ENCODE measurements at places on chromosomes 4 and X.

- no peak for DNase-seq
These were observed 207.4 kb downstream of the TMA16 start for GRCh38 chr4:163701916-163702315.

DNA sequence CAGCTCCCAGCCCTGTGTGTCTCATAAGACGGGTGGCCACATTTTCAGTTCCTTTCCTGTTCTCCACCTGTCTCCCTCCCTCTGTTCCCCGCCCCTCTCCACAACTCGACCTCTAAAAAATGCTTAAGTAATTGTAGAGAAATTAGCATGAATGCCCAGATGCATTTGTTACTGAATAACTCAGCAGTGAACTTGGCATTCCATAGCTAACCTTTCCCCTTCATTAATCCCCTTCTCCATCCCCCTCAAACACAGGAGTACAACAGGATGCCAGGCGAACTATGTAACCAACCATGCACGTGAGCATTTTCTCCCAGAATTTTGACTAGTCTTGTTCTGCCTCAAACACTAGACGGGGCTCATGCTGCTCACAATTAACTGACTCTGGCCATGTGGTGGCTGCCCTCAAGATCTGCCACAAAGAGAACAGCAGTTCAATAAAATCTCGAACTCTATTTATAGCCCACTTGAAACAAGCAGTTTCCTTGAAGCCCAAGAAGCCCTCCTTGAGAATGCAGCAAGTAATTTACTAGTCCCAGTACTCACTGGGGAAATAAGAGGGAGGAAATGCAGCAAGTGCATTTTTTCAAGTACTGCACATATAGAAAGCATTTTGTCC lies 351.2 kb downstream of the ARHGAP24 start:
- DNase-seq, result no peak

DNA sequence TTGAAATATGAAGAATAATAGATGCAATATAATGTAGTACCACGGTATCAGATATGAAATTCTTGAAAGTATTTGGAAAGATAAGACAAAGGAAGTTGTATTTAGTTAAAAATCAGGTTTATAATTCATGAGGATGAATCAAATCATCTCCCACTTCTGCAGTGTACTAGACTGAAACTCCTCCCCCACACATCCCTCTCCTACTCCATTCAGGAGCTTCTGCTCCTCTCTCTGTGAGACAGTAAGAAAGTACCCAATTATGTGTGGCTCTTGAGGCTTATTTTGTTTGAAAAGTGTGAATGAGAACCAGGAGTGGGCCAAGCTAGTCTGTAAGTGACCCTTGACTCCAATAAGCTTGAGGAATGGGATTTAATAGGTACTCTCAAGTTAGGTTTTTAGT lies 9.5 kb downstream of the SLAIN2 start:
- no peak for DNase-seq

DNA sequence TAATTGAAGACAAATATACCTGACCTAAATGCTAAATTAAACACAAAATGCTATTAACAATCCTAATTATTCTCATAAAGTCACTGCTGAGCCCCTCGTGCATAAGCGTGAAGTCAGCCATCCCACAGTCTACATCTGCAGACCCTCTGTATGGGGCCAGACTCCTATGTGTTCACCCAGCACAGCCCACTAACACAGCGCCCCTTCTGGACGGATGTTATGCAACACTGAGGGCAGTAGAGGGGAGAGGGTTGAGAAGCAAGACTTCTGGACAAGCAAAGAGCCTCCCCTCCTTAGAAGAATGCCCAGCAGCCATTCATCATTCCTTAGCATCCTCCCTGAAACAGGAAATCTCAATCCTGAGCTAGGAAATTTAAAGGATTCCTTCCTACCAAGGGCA lies 7.9 kb downstream of the TRPC3 start:
- DNase-seq, result no peak

DNA sequence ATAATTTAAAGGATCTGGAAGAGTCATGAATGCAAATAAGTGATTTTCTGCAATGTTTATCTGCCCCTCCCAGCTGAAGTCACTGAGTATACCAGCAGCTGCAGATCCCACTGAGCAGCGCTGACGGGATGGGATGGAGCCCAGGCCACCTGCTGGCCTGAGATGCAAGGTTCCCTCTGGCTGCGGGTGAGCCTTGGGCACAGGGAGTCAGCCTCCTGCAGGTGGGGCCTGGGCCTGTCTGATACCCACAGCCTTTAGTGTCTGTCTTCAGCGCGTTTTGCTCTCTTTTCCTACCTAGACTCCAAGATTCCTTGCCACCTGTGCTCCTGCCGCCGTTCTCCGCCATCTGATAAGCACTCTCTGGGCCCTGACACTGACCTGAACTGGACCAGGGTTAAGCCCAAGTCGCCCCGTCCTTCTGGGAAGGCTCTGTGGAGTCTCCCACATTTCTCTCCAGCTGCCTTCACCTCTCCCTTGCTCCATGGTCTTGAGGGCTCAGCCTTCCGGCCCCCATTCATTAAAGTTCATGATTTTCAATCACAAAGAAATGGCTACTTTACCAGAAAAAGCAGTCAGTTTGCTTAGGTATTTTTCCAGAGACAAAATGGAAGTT lies 223.1 kb upstream of the FAT1 start:
- no peak for DNase-seq

All from T1000 (cell line).